Activated CD4-positive, alpha-beta memory T cell treated with anti-CD3 and anti-CD28 coated beads, Interleukin-2, amount 10 ng/mL, durations not matched to agents 7 days and 5 days (primary cell): ENCODE measurements at places on chromosomes 16 and 17. TPM values are rescaled to one million over a fixed set of nuclear protein-coding genes. Genes with fewer than 3 reads are reported as not detected.

Gene FAM171A2
- not detected for total RNA-seq

Gene ATP2C2
- not detected for total RNA-seq

Gene CNTNAP4
- total RNA-seq = not detected

Gene ANKRD40CL
- total RNA-seq = not detected

DNA sequence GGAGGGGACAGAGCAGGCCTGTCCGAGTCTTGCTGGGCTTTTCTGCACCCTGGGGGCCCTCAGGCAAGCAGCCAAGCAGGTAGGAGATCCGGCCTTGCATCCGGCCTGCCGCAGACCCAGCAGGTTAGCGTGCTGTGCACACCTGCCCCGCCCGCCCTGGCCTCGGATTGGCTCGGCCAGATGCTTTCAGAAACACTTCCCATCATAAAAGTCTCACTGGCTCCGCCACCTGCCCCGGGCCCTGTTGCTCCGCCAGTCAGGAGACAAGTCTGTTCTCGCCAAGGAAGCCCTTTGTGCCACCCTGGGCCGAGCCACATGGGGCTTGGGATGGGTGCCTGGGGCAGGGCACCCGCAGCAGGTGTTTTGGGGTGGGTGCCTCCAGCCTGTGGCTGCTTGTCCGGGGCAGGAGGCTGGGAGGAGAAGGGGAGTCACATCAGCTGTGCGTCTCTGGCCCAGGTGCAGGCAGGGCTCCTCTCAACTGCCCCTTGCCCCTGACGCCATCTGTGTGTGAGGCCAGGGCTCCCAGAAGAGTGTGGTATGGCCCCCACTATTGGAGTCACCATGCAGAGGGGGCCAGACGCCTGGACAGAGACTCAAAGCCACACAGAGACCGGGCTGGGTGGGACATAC is 228.2 kb upstream of the GSE1 start:
- no peak for DNase-seq
- no peaks in the 10 kb centered on the region for H3K36me3 ChIP-seq
- no peak overlapping the region for H3K27ac ChIP-seq
- H3K27me3 ChIP-seq = peaks cover 2% of the 10 kb centered on the region

Gene NLRC3
- 95.4 TPM for total RNA-seq

Gene CD19
- total RNA-seq = not detected

- H3K4me1 ChIP-seq = peaks cover 5% of the 10 kb centered on the region
- no peaks in the 10 kb centered on the region for H3K36me3 ChIP-seq
- H3K27me3 ChIP-seq = peaks cover 17% of the 10 kb centered on the region
These were observed 18.2 kb upstream of the NXPH3 start for GRCh38 chr17:49557312-49558024.

Gene RASL10B
- total RNA-seq = 0.08 TPM

Gene KRT17
- not detected for total RNA-seq

Gene E4F1
- total RNA-seq = 29.4 TPM

GRCh38 chr17:12290207-12290606 is 269.5 kb downstream of the MAP2K4 start:
- no peak for DNase-seq
- no peaks in the 10 kb centered on the region for H3K36me3 ChIP-seq
- no peaks in the 10 kb centered on the region for H3K27me3 ChIP-seq

Gene TNFRSF17
- total RNA-seq = not detected

Gene TBC1D3E
- total RNA-seq = not detected

- H3K27me3 ChIP-seq = peaks cover 11% of the 10 kb centered on the region
- no peaks in the 10 kb centered on the region for H3K36me3 ChIP-seq
- no peak overlapping the region for H3K4me3 ChIP-seq
These were observed 19.8 kb downstream of the COX4I1 start for GRCh38 chr16:85819245-85819644.

DNA sequence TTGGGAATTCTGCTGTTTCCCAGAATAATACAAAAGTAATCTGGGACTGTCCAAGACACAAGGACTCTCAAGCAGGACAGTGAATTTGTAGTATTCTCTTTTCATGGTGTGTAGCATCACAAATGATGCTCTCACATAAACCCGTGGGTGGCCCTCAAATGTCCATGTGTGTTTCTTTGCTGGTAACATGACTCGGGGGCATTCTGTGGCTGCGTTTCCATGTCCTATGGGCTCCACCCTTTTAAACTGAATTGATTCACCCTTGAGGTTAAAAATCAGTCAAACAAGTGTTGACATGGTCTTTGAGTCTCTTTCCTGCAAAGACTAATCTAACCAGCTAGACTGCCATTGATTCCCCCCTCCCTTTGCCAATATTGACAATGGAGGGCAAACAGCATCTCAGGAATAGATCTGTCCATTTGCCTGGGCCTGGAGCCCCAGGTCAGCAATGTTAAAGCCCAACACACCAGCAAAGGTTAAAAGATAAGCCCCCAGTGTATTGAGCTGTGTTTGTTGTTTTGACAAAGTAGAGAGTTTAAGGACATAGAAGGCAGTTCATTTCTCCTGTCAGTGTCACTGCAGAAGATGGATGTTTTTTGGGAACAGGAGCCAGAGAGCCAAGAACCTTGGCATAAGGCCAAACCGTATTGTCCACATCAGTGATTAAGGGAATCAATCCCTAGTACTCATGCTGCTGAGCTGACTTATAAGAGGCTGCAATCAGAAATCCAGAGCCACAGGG is 117.1 kb upstream of the COX10 start:
- no peak overlapping the region for H3K4me3 ChIP-seq
- H3K27ac ChIP-seq = no peak overlapping the region
- no peaks in the 10 kb centered on the region for H3K27me3 ChIP-seq
- peaks cover 8% of the 10 kb centered on the region for H3K36me3 ChIP-seq
- DNase-seq = no peak

Gene ABCA9
- total RNA-seq = not detected

Gene NFATC3
- 208 TPM for total RNA-seq

DNA sequence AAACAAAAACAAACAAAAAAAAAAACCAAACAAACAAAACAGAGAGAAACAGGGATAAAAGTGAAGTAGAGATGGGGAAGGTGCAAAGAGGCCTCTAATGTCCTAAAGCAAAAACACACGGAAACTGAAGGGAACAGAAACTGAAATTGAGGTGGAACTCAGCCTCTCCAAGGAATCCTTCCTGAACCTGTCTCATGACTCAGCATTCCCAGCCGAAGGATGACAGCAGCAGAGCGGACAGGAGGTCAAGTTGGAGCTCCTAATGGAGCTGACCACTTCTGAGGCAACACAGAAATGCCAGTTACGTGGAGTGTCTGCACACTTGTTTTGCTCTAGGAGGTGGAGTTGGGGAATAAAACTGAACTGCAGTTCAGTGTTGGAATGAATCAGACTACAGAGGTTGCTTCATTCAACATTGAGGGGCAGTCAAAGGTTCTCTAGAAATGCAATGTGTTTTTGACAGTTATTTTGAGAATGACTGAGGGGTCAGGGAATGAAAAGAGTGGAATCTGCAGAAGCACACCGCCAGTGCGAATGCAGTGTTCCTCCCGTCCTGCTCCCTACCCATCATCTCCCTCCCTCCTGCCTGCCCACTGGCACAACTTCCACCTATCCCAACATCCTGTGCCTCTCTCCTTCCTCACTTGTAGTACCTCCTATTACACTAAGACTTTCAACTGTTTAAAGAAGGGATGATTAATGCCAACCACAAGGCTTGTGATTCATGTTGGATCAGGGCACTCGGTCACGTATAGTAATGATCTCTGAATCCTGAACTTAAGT is 6.3 kb downstream of the UBE2O start:
- no peak overlapping the region for H3K27ac ChIP-seq
- H3K4me3 ChIP-seq = no peak overlapping the region
- DNase-seq = no peak
- H3K4me1 ChIP-seq = peaks cover 89% of the 10 kb centered on the region
- H3K36me3 ChIP-seq = peaks cover 10% of the 10 kb centered on the region

GRCh38 chr16:68452176-68452575 is 3.9 kb upstream of the SMPD3 start:
- no peak for DNase-seq
- H3K36me3 ChIP-seq = no peaks in the 10 kb centered on the region
- peaks cover 4% of the 10 kb centered on the region for H3K27me3 ChIP-seq
- H3K4me3 ChIP-seq = no peak overlapping the region

DNA sequence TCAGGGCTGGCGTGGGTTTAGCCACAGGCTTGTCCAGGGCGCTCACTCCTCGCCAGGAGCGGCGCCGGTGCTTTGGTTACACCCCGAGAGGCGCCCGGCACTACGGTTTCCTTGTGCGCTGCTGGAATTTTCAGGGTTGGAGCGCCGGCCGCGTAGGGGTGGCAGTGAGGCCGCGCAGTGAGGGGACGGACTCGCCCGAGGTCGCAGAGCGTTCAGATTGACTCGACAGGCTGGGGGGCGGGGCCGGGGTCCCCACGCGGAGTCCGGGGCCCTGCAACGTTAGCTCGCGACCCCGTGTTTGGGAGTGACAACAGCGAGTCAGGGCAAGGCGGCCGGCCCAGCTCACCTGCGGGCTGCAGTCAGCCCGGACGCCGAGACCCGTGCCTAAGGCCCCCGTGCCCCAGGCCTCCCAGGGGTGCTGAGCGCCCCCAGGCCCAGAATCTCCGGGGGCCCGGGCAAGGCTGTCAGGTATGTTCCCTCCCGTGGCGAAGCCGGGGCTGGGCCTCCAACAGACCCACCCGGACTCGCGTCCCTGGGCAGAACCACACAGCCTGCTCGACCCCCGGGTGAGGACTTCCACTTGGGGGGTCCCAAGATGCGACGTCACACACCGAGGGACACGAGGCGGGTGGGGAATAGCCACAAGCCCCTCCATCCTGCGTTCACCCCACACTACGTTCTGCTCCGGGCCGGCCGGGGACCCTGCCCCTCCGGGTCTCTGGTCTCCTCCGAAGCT is 1.3 kb upstream of the ACTG1 start:
- H3K27me3 ChIP-seq = no peaks in the 10 kb centered on the region
- peak; percentile 53 for DNase-seq
- H3K4me1 ChIP-seq = peaks cover 38% of the 10 kb centered on the region
- peak overlapping the region; percentile 79 for H3K4me3 ChIP-seq

DNA sequence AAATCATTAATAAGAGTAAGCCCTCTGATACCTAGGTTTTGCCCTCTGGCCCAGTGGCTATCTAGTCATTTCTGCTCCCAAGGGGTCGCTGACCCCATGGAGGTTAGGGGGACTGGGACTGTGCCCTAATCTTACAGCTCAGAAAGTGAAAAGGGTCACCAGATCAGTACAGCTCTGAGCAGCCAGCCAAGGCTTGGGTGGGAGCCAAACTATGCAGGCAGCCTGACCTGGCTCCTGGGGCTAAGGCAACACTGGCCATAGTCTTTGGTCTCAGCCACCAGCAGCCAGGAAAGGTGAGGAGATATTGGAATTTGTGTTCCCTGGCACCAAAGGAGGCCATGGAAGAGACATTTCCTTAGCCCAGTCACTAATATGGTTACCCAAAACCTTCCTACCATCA is 67.6 kb downstream of the ASIC2 start:
- H3K4me1 ChIP-seq = no peaks in the 10 kb centered on the region
- H3K27ac ChIP-seq = no peak overlapping the region
- no peak overlapping the region for H3K4me3 ChIP-seq
- H3K27me3 ChIP-seq = peaks cover 4% of the 10 kb centered on the region
- H3K36me3 ChIP-seq = no peaks in the 10 kb centered on the region

- no peaks in the 10 kb centered on the region for H3K36me3 ChIP-seq
- H3K4me3 ChIP-seq = no peak overlapping the region
- peaks cover 6% of the 10 kb centered on the region for H3K27me3 ChIP-seq
- DNase-seq = no peak
- peaks cover 7% of the 10 kb centered on the region for H3K4me1 ChIP-seq
These were observed 66.7 kb downstream of the MMD start for GRCh38 chr17:55354941-55355340.

- peaks cover 28% of the 10 kb centered on the region for H3K4me1 ChIP-seq
- H3K4me3 ChIP-seq = no peak overlapping the region
- DNase-seq = no peak
- H3K36me3 ChIP-seq = no peaks in the 10 kb centered on the region
- H3K27me3 ChIP-seq = no peaks in the 10 kb centered on the region
These were observed 8.5 kb downstream of the ZFPM1 start for GRCh38 chr16:88461331-88462269.

Gene ZNF213
- 11.6 TPM for total RNA-seq

Gene CSH2
- not detected for total RNA-seq

DNA sequence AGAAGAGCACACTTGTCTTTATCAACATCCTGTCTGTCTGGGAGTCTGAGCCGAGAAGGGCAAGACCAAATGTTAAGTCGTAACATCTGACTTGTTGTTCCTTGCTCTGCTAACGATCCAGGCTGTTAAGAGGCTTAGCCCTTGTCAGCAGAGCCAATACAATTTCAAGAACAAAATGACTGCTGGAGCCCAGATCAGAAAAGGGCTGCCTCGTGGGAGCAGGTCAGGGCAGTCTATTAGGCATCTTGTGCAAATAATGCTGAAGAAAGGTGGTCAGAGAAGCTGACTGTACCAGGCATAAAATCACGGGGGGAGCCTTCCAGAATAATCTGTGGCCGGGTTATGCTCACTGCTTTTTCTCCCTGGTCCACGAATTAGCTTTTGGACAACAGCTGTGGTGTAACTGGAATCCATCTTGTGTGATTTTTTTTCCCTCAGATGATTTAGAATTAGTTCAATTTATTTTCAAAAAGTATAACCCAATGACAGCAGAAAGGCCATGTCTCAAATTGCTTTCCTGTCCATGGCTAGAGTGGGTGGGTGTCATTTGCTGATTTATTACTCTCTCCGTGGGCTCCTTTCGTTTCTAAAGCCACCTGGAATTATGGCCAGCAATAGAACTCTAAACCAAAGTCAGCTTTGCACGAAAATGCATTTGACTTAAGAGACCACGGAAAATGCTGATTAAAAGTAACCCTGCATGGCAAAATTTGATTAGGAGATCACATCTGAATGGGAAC is 221.1 kb upstream of the HSBP1 start:
- H3K4me1 ChIP-seq = no peaks in the 10 kb centered on the region
- no peaks in the 10 kb centered on the region for H3K27me3 ChIP-seq
- no peak overlapping the region for H3K4me3 ChIP-seq
- no peak overlapping the region for H3K27ac ChIP-seq
- H3K36me3 ChIP-seq = no peaks in the 10 kb centered on the region
- no peak for DNase-seq

DNA sequence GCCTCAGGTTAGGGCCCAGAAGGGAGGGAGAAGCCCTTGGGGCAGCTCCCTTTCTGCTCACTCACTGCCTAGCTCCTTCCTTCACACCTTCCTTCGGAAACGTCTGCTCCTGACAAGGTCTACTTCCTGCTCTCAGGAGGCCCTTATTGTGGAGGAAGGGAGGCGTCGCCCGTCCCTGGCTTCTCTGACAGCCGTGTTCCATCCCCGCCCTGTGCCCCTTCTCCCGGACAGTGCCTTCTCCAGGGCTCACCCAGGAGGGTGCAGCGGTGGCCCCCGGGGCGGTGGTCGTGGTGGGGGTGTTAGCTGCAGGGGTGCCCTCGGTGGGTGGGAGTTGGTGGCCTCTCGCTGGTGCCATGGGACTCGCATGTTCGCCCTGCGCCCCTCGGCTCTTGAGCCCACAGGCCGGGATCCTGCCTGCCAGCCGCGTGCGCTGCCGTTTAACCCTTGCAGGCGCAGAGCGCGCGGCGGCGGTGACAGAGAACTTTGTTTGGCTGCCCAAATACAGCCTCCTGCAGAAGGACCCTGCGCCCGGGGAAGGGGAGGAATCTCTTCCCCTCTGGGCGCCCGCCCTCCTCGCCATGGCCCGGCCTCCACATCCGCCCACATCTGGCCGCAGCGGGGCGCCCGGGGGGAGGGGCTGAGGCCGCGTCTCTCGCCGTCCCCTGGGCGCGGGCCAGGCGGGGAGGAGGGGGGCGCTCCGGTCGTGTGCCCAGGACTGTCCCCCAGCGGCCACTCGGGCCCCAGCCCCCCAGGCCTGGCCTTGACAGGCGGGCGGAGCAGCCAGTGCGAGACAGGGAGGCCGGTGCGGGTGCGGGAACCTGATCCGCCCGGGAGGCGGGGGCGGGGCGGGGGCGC is 231.9 kb downstream of the SEC14L1 start:
- H3K4me3 ChIP-seq = peak overlapping the region; percentile 74
- H3K27ac ChIP-seq = peak overlapping the region; percentile 82
- peaks cover 51% of the 10 kb centered on the region for H3K4me1 ChIP-seq
- peak; percentile 81 for DNase-seq
- H3K36me3 ChIP-seq = peaks cover 31% of the 10 kb centered on the region

Gene TMC7
- total RNA-seq = not detected
